Naive thymus-derived CD4-positive, alpha-beta T cell (primary cell): ENCODE measurements at places on chromosomes 13 and 19.

- DNase-seq = no peak
Measured at GRCh38 chr19:34366738-34367623, 2.0 kb downstream of the GPI start.

DNA sequence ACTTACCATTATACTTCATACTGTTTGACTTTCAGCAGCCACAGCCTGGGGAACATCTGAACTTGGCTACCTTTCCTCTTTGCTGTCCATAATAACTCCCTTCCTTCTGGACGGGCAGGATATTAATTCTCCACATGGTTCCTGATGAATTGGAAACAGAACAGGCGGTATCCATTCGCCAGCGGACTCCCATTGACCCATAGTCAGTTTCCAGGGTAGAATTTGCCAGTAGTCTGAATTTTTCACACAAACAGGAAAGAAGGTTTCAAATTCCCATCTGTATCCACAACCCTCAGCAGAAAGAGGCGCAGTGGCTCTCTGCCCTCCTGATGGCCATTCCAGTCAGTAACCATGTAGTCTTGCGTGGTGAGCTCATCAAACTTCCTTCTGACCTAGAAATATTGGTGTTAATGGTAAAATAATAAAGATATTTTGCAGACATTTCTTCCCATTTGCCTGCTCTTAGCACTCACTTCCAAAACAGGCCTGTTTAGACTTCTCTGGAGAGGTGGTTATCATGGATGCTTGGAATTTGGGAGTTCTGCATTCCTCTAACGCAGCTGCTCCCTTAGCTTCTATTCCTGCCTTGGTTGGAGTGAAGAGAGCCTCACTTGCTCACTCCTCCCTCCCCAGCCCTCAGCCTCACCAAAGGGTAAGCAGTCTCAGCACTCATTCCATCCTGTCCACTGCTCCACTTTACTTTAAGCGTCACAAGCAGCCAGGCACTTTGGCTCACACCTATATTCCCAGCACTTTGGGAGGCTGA is 75.0 kb upstream of the OXGR1 start:
- DNase-seq = no peak

DNA sequence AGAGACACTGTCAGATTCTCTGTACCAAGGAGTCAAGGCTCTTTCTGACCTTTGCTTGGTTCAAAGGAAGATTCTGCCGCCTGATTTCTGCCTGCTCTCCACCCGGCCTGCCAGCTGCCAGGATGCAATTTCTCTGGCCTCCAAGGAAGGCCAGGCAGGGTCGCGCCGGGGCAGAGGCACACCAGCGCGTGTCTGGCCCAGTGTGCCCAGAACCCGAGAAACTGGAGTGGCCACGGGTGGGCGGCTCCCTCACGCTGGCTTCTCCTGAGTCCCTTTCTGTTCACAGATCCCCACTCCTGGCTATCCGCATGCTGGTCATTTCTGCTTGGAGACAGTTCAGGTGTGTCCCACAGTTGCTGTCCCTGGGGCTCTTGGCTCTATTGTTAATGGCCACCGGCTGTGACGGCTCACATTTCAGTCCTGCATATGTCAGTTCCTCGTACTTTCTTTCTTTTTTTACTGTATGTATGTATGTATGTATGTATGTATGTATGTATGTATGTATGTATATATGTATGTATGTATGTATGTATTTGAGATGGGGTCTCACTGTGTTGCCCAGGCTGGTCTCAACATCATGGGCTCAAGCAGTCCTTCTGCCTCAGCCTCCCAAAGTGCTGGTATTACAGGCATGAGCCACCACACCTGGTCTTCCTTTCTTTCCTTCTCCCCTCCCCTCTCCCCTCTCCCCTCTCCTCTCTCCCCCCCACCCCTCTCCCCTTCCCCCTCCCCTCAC is 16.9 kb downstream of the TMPRSS9 start:
- no peak for DNase-seq

DNA sequence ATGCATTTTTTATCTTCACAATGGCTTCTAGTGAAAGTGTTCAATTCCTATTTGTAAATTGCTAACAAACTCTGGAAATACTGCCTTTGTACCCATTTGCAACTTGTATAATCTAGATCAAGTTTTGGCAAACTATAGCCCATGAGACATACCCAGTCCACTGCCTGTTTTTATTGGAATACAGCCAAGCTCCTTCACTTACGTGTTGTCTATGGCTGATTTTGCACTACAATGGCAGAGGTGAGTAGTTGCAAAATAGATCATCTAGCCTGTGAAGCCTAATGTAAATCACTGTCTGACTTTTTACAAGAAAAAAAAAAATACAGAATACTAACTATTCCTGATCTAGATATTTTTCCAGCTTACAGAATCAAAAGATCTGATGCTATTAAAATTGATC is 37.1 kb downstream of the DZIP1 start:
- no peak for DNase-seq

DNA sequence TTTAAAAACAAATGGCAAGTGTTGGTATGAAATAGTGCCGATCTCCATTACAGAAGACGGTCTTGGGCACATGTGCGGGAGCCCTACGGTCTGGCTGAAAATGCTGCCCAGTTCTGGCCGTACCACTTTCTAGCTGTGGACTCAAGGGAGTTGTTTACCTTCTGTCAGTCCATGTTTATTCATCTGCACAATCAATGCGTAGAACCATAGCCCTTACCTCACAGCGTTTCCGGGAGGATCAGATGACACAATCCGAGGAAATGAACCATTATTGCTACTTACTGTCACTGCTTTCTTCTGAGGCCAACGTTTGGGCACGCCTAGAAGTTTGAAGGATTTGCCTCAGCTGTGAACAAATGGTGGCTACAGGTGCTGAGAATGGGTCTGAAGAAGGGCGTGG is 31.2 kb downstream of the GADD45B start:
- peak; percentile 70 for DNase-seq
